ENCODE measurements at places on chromosomes 2 and 18.

GRCh38 chr2:85243101-85244072, 84.4 kb downstream of the TGOLN2 start:
- peak; percentile 51 for DNase-seq

DNA sequence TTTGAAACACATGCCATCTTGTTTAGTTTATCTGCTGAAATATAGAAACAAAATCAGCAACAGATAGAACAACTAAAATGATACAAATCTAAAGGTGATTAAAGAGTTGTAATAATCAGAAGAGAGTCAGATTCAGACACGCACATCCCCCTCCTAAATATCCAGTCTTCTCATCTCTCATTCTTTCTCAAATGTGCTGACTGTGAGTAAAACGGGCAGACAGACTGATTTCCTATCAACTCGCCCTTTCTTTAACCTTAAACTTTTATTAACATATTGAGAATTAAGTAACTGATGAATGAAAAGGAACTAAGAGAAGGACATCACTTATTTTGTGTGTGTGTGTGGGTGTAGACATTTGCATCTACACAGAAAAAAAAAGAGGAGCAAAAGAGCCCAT, 34.6 kb upstream of the SPP2 start:
- DNase-seq: no peak

DNA sequence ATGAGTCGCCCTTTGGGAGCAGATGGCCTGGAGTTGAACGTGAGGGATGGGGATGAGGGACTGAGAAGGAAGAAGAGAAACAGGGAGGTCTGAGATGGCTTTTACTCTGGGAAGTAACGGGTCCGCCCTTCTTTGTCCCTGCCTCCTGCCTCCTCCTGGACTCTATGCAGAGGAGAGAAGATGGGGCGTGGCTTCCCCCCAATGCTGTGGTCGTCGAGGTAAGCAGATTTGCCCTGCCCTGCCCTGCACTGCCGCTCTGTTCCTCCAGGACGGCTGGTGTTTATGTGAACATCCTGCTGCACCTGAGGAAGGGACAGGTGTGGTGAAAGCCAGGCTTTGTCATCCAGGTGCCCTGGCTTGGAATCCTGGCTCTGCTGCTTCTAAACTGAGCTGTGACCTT, 13.5 kb upstream of the NTSR2 start:
- DNase-seq: no peak

- DNase-seq: no peak
These were observed 36.3 kb downstream of the ACVR1 start for GRCh38 chr2:157839822-157840221.

DNA sequence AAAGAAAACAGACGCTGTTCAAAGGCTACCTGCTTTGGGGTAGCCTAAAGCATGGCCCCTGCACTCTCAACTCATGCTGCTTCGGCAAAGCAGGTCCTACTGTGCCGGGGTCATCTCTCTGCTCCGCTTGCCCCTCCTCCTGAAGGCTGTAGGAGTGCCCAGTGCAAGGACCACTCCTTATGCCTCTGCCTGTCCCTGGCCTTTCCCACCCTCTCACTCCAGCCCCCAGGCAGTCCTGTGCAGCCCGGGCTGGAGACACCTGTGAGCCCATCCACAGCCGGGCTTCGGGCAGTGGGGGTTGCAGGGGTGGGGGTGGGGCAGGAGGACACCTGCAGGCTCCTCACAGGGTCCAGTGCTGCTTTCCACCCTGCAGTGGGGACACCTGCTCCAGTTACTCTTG, 69.1 kb downstream of the ACKR3 start:
- DNase-seq: no peak

GRCh38 chr2:236657801-236658200, 88.2 kb downstream of the ACKR3 start:
- DNase-seq: no peak

DNA sequence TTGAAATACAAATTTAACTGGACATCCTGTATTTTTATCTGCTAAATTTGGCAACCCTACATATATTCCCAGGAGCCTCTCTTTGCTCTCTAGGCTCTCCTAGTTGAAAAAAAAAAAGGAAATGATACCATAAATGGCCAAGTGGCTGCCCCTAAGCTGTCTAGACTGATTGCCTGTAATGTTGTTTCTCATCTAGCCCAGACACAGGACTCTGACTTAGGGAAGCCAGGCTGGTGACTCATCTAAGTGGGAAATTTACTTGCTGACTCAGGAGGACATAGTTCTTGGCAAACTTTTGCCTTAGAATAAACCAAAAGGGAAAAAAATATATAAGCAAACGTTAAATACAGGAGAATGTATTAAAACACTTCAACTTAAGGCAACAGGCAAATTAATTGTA, 14.6 kb upstream of the ITGAV start:
- DNase-seq: peak; percentile 58

- DNase-seq: no peak
These were observed 50.9 kb upstream of the ATL2 start for GRCh38 chr2:38427936-38428335.

DNA sequence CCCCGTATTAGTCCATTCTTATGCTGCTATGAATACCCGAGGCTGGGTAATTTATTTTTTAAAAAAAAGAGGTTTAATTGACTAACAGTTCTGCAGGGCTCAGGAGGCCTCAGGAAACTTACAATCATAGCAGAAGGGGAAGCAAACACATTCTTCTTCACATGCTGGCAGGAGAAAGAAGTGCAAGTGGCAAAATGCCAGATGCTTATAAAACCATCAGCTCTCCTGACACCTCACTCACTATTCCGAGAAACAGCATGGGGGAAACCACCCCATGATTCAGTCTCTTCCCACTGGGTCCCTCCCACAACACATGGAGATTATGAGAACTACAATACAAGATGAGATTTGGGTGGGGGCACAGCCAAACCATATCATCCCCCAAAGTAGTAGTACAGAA, 2148.5 kb upstream of the PIK3C3 start:
- DNase-seq: no peak

DNA sequence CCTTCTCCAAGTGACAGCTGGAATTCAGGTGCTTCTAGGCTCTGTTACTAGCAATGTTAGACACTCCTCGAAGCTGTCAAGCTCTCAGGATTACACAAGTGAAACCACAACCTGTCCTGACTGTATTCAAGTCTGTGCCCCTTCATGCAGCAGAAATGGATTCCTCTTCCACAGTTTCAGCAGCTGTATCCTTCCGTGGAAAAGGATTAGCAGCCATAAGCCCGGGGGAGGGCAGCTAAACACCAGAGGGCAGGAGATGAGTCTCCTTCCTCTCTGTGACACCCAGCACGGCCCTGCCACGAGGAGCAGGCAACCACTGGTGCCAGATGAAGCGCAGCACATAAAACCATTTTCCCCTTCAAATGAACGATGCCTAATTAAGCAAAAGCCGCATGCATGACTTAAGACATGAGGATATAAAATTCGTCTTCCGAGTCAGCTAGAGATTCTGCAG, 1.2 kb downstream of the ST3GAL5 start:
- no peak for DNase-seq

DNA sequence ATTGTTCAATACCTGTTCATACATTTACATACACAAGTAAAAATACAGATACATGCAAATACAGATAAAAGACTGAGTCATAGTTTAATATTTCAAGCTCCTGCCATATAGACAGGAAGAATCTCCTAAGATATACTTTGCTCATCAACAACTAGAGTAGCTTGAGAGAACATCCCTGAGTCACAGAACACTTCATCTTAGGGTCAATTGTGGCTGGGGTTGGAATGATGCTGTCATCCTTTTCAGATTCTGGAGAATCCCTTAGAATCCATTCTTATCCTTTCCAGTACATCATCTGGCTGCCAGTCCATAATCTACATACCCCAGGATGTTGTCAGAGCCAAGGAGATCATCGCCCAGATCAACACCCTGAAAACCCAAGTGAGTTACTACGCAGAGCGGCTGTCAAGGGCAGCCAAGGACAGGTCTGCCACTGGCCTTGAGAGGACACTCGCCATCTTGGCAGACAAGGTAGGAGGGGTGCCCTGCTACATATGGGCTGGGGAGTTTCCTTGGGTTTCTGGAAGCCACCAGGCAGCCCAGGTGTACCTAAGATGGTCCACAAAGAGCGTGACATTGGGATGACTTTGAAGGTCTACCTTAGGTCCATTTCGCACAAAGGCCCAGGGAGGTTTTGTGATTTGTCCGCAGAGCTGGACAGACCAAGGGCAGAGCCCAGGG, 55.7 kb downstream of the COA5 start:
- no peak for DNase-seq

DNA sequence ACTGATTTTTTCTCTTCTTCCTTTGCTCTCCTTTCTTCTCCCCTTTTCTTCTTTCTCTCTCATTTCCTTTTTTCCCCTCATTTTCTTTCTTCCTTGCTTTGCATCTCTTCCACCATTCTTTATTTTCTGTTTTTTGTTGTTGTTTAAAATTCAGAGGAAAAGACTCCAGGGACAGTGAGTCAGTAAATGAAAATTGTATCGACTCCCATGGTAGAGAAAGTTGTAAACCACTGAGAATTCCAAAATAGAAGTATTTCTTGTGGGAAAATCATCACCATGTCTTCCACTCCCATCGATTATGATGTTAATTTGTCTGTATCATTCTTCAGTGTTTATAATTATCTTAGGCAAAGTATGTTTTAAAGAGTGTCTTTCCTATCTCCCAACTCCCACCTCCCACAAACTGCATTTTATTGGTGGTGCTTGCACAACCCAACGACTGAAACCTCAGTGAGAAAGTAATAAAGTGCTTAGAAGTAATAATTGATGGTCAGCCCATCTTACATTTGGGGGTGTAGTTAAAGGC, 134.3 kb downstream of the IRS1 start:
- DNase-seq: no peak

DNA sequence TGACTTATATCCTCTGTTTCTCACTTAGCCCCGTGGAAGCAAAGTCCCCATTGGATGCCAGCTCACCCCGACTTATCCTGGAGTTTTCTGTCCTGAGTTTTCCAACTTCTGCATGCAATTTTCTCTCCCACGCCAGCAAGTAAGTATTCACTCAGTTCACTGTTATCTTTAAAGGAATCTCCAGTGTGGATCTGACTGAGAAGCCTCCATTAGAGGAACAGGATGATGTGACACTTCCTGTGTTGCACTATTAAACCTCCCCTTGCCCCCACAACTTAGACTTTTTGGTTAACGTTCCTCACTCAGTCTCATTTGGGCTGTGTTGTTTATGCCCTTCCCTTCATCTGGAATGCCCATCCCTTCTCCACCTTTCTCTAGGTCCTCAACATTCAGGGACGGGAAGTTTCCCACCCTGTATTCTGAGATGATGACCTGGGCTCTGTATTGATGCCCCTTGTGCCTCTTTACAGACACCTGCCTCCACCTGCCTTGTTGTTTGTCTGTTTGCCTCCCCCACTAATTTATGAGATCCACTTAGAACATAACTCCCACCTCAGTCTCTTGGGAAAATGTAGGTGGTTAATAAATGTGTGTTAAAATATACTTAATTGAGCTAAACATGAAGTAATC, 536.1 kb upstream of the RAB6C start:
- DNase-seq: no peak

DNA sequence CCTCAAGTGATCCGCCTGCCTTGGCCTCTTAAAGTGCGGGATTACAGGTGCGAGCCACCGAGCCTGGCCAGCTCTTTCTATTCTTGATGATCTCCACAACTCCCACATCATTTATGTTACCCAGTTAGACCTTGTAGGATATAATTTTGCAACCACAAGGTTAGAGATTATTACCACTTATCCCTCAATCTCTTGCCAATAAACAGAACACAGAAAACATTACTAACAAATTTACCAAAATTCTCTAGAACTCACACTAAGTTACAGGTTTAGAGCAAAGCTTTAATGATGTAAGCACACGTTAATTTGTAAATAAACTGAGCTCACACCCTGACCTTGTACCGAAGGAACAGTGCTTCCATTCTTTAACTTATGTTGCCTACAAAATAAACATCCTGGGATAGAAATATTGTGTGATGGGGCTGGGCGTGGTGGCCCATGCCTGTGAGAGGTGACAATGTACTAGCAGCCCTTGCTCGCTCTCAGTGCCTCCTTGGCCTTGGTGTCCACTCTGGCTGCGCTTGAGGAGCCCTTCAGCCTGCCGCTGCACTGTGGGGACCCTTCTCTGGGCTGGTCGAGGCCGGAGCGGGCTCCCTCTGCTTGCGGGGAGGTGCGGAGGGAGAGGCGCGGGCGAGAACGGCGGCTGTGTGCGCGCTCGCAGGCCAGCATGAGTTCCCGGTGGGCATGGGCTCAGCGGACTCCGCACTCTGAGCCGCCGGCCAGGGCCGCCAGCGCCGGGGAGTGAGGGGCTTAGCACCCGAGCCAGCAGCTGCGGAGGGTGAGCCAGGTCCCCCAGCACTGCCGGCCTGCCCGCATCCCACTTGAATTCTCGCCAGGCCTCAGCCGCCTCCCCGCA, 42.1 kb upstream of the ITSN2 start:
- DNase-seq: no peak

- no peak for DNase-seq
These were observed 124.2 kb upstream of the ARHGAP28 start for GRCh38 chr18:6605115-6605869.

DNA sequence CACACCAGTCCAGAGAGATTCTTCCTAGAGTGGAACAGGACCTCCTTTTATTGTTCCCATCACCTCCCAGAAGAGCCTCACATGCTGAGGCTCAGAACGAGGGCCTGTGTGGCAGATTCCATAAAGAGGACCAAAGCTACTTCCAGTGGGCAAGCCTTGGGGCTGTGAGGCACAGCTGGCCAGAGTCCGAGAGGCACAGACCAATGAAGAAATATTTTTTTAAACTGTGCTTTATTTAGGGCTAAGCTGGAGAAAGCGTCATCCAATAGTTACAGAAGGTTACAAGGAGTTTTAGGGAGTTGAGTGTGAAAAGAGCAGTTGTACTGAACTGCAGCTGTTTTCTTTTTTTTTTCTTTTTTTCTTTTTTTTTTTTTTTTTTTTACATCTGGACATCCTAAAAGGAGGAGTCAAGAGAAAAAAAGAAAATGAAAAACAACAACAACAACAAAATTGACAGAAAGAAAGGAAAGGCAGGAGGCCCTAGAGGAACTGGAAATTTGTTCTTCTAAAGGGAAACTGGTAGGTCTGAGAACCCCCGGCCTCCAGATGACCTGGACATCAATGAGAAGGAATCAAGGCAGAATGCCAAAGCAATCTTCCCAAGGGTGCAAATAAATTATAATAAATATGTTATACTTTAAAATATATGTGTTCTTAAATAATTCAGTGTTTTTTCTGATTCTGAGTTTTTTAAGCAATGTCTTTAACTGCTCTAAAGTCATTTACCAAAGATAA, 322.6 kb downstream of the CELF4 start:
- DNase-seq: no peak

DNA sequence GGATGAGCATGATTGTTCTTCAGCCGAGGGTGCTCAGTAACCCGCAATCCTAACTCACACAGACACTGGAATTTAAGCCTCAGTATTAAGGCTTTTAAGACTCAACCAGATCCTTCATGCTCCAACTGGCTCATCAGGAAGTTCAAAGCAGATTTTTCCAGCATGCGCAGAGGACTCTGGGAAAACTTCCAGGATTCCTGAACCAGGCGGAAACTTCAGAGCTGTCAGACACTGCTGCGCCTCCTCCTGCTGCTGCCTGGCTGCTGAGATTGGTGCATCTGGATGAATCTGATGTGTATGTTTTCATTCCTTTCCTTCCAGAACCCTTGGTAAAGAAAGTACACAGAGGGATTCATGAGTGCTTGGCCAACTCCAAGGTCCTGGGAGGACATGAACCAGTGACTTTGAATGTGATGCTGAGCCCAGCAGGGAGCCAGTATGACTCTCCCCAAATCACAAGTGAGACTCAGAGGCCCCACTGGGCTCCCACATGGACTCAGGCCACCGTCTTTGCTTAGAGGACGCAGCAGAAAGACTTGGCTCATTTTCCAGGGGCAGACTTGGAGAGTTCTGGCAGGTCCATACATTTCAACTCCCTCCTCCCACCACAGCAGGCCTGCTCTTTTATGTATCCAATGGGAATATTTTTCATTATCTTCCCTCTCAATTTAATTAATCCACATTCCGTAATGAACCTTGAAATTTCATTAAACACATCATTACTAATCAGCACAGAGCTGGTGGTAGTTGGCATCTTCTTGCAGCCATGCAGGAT, 143.5 kb upstream of the HDAC4 start:
- no peak for DNase-seq
